ENCODE measurements at places on chromosomes 13 and 19.
A peak's percentile ranks its signal among the peaks of the same experiment; 100 is the strongest.

DNA sequence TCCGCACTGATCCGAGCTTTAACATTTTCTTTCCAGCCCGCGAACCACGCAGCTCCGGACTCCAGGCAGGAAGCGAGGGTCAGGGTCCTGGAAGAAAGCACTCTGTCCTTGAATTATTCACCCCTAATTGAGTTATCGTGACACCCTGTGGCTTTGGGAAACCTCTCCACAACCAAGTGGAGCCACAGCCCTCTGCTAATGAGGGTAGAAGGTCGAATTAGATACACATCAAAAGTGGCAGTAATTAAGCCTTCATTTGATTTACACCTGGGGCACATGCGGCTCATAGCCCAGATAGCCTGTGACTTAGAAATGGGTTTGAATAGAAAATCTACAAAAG is 15.9 kb upstream of the RNF17 start:
- DNase-seq: no peak

DNA sequence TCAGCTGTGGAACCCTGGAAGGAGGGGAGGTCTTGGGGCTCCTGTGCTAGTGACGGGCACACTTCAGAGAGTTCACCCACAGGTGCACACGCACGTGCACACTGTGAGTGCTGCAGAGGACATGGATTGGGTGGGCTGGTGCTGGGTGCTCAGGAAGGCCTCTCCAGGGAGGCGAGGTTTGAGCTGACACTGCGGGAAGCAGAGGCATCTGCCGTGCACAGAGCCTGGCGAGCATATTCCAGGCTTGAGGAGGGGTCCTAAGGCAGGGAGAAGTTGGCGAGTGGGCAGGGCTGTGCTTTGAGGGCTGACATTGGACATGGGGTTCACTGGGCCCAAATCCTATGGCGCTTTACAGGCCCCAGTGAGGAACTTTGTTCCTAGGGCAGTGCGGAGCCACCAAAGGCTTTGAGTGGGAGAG is 25.6 kb downstream of the CCDC8 start:
- no peak for DNase-seq

- DNase-seq: no peak
Observed at GRCh38 chr13:59771272-59771671, 392.5 kb downstream of the DIAPH3 start.

DNA sequence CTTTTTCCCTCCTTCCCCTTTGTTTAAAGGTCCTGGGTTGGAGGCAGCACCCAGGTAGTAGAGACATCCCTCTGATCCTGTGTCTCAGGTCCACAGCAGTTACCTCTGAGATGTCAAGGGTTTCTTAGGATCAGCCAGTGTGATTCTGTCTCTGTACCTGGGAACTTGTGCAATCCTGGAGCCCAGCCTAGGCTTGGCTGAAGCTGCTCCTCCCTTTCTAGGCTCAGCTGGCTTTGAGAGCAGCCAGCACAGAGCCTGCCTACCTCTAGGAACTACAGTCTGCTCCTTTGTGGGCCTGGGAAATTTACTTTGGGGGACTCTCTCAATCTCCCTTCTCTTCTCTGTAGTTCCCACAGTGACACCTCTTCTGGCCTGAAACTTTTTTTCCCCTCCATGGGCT is 171.6 kb downstream of the MTUS2 start:
- DNase-seq: no peak

DNA sequence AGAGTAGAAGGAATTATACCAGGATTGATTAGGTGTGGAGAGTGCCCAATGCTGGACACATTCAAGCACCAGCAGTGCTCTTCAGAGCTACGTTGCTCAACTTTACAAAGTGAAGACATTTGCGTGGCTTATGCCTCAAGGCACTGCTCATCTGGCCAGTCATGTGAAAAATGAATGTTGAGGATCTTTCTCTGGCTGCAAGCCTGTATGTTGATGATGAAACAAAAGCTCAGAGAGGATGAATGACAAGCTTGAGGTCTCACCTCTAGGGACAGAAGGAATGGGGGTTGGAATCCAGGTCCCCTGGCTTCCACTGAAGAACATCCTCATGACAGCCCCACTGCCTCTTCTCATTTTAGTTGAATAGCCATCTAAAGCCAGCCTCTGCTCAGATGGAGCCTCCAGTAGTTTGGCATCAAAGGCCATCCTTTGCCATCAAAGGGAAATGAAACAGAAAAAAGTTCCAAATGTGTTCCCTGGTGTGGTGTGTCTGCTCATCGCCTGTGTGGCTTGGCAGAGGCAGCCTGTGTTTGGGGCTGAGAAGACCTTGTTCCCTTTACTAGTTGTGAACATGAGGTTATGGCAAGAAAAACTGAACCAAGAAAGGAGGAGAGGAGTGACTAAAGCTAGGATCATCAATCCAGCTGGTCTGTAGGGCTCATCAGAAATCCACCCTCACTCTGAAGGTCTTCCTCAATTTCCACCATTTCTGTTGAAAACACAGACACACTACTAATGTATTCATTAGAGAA is 114.0 kb upstream of the KL start:
- no peak for DNase-seq

GRCh38 chr13:84997858-84998257 is 801.4 kb downstream of the SLITRK6 start:
- no peak for DNase-seq

DNA sequence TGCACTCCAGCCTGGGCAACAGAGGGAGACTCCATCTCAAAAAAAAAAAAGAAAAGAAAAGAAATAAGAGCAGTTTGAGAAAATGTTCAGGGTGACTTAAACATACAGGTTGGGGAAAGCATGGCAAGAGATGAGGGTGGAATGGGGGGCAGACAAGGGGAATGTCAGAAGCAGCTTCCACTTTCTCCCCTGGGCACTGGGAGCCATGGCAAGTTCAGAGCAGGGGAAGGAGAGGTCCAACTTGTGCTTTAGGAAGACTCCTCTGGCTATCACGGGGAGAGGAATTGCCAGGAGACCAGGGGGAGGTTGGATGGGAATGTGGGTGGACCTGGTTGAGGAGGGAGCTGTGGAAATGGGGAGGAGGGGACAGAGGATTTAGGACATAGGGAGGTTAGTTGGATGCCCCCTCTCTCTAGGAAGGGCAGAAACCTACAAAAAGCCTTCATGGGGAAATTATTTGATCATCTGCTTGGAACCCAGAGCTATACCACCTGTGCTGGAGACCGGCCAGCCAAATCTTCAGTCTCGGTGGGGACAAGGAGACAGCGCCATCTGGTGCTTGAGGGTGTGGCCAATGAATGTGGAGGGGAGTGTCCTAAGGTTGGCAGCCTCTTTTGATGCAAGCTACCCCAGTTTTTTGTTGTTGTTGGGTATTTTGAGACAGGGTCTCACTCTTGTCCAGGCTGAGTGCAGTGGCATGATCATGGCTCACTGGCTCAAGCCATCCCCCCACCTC is 7.3 kb upstream of the STRN4 start:
- DNase-seq: no peak

- no peak for DNase-seq
Observed at GRCh38 chr13:37085606-37086005, 19.9 kb downstream of the CSNK1A1L start.

DNA sequence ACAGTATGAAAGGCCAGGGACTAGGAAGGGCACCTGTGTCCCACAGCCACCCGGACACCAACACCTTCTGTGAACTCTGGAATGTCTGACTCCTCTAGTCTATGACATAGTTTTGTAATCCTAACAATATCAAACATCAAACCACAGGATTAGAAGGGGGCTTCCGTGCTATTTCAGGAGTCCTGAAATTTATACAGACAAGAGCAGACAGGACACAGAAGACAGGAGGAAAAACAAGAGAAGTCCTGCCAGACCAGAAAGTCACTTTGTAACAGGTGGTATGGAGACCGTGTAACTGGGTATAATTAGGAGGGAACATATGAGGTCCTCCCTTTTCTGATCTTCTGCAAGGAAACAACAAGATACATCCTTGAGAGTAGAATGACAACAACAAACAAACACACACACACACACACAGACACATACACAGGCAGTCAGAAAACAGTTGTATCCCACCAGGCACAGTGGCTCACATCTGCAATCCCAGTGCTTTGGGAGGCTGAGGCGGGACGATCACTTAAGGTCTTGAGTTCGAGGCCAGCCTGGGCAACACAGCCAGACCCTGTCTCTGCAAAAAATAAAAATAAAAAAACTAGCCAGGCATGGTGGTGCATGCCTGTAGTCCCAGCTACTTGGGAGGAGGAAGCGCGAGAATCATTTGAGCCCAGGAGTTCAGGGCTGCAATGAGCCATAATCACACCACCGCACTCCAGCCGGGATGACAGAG is 13.1 kb downstream of the INSR start:
- DNase-seq: no peak

DNA sequence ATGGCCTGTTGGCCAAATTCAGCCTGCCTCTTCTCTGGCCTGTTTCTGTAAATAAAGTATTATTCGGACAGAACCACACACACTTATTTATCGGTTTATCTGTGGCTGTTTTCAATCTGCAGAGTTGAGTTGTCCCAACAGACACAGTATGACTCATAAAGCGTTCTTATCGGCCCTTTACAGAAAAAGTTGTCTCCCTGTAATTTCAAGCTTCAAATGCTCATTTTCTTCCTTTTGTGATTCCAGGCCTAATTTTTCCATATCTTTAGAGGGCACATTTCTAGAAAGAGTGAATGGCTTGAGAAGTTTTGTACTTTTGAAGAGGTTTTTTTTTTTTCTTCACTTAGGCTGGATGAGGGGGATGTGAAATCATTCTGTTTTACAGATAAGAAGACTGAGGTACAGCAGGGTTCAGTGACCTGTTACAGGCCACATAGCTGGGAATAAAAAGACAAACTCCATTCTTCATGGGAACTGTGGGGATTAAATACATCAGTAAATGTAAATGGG is 440.9 kb downstream of the TSHZ3 start:
- no peak for DNase-seq

GRCh38 chr19:40608957-40609356 is 7.8 kb downstream of the LTBP4 start:
- no peak for DNase-seq

DNA sequence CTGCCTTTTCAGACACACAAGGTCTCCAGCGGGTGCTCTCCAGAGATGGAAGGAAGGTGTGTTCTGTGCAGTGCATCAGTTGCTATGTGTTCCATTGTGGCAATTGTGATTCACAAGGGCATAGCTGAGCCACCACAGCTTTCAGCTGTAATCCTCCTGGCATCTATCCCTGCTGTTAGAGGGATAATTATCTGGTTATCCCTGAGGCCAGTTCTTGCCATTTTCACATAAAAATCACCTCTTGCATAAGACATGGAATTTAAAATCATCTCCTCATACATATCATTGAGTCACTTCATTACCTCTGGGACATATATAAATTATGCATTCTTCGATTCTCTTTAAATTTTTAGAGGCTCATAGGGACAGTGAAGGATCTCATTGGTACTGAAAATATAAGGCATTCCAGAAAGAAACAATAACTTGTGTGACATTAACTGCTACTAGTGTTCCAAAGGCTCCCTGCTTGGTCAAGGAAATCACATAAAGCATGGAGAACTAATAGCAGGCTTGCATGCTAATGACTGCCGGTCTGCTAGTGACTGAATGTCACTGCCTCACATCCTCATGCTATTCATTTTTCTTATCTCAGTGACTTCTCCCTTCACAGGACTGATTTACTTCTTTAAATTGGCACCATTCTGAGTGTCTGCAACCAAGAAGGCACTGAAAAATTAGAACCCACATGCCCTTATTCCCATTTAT is 214.0 kb downstream of the ENOX1 start:
- DNase-seq: no peak

DNA sequence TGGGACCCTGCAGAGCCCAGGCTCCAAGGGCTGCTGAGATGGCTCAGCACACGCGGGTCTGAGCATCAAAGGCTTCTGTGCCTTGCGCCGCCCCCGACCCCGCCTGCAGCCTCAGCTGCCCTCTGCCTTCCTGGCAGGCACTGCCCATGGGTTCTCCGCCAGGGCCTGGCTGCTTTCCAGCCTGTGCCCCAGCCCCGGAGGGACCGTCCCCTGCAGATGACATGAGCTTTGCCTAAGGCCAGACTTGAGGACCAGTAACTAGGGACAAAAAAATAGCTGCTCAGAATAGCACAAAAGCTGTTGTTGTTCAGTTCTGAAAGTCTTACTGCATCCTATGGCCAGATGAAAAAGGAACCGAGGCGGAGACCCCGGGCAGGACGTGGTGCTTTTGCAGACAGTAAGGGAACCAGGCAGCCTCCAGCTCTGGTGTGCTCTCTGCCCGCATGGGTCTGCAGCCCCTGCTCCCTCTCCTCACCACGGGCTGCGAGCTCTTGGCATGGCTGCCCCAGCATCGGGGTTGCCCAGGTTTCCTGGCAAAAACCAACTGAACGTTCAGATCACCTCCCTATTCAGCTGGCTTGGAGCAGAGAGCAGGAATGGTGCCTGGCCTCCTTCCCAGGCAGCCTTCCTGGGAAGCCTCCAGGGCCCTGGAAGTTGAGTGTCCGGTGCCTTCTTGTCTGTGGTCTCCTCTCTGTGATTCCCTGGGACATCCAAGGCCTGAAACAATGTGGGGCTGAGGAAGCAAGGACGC is 12.5 kb upstream of the CFAP97D2 start:
- DNase-seq: peak; percentile 78

DNA sequence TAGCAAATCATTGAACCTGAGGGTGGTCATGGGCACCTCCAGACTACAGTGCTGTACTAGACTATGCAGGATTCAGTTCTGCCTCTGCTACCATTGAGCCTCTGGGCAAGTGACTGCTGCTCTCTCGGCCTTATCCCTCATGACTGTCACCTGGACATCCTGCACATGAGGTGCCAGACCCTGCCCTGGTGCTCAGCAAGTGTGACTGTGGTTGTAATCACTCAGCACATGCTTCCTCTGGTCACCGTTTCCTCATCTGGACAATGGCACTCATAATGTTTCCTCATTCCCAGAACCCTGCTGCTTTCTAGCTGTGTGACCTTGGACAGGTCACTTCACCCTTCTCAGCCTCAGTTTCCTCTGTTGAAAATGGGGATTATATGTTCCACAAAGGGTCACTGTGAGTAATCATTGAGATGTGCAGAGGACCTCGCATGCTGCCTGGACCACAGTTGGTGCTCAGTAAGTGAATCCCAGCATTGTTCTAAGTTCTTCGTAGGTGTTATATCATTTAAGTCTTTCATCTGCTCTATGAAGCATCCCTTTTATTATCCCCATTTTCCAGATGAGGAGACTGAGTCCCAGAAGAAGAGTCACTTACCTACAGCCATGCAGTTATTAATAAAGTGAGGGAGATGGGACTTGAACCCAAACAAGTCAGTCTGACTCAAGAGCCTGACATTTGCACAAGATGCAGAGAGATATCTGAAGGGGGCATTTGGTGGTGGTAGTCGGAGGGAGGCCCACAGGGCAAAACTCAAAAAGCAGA is 3.2 kb downstream of the SYT3 start:
- DNase-seq: no peak

DNA sequence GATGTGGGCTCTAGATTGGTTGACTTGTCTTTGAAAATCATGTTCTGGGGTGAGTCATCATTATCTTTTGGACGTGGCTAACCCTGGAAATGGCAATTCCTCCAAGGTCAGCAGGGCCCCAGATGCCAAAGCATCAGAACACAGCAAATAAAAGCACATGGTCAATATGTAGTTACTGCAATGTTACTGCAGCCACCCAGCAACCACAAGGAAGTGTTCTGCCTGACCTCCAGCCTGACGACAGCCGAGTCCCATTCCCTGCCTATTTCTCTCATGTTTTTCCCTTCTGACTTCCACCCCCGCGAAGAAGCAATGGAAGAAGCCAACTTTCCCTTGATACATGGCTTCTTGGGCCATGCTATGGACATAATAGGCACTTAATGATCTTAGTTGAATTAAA is 577.9 kb downstream of the IRS2 start:
- no peak for DNase-seq

Data from femur (tissue), 1 donor.